PC-9 (cell line): ENCODE measurements at places on chromosomes 13 and 19. TPM values are rescaled to one million over a fixed set of nuclear protein-coding genes. Genes with fewer than 3 reads are reported as not detected.

The C2CD4C gene
- total RNA-seq = 1.2 and 2.1 TPM in 2 replicates

GRCh38 chr19:51070334-51071094 is 5.6 kb upstream of the KLK13 start:
- no peak overlapping the region for H3K4me3 ChIP-seq
- H3K36me3 ChIP-seq = no peaks in the 10 kb centered on the region
- DNase-seq = no peak
- H3K27ac ChIP-seq = no peak overlapping the region
- peaks cover 98% of the 10 kb centered on the region for H3K27me3 ChIP-seq

- no peak for DNase-seq
- H3K4me3 ChIP-seq = no peak overlapping the region
- H3K27ac ChIP-seq = no peak overlapping the region
- H3K36me3 ChIP-seq = no peaks in the 10 kb centered on the region
- no peaks in the 10 kb centered on the region for H3K4me1 ChIP-seq
Observed at GRCh38 chr13:73240193-73240592, 181.4 kb downstream of the KLF5 start.

The C1QTNF9B gene
- not detected in 2 replicates for total RNA-seq

GRCh38 chr19:44723299-44723951 is 24.5 kb downstream of the CEACAM16 start:
- no peaks in the 10 kb centered on the region for H3K36me3 ChIP-seq
- DNase-seq = no peak
- H3K27ac ChIP-seq = peak overlapping the region; percentile 7; the same call in 1 of the 2 replicates
- H3K27me3 ChIP-seq = no peaks in the 10 kb centered on the region
- no peak overlapping the region for H3K4me3 ChIP-seq

DNA sequence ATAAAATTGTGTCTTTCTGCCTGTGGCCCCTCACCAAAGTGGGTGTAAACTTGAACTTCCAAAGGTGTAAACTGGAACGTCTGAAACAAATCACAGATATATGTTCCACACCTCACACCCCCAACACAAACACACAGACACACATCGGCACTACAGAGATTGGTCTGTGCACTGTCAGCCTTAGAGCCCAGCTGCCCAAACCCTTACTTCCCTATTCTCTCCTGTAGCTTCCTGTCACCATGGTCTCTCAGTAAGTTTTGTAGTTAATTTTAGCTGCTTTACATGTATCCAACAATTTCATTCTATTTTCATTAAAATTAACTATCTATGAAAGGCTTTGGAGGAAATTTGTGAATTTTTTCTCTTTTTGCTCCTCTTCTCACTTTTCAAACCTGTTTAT is 5.4 kb downstream of the TM9SF2 start:
- peaks cover 38% of the 10 kb centered on the region for H3K4me1 ChIP-seq
- H3K36me3 ChIP-seq = peaks cover 33% of the 10 kb centered on the region
- H3K4me3 ChIP-seq = no peak overlapping the region

GRCh38 chr13:60572855-60573254 is 175.8 kb downstream of the TDRD3 start:
- H3K4me1 ChIP-seq = no peaks in the 10 kb centered on the region
- DNase-seq = no peak
- no peak overlapping the region for H3K4me3 ChIP-seq

DNA sequence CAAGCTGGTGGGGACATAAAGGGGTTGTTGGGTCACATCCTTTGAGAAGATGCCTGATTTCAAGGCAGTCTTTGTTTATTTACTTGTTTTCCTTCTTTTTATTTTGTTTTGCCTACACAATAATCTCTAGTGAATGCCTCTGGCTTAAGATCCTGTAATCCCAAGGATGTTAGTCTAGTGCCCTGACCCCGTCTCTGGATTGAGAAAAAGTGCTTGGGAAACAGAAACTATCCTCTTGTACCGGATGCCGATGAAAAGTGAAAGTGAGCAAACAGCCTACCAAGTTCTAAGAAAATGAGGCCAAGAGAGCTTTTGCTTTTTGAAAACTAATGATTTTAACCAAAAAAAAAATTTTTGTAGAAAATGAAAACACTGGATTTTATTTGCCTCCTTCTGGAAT is 42.1 kb upstream of the C1QTNF9 start:
- no peak overlapping the region for H3K4me3 ChIP-seq
- no peaks in the 10 kb centered on the region for H3K36me3 ChIP-seq
- no peaks in the 10 kb centered on the region for H3K4me1 ChIP-seq

The ACTN4 gene
- total RNA-seq = 1,066 and 1,233 TPM in 2 replicates

DNA sequence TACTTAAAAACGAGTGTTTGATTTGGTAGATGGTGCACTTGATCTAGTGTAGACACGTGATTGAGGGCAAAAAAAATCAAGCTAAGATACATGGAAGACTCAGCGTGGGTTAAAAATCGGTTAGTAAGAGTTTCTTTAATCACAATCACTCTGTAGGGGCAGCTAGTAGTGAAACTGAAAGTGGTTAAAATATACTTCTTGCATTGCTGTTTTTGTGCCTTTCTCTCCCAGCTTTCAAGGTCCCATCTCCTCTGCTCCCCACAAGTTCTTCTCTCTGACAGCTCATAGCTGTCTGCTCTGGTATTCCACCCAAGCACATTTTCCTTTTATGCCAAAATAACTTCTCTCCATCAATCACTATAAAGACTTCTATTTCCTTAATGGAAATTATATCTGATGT is 1089.7 kb downstream of the EFNB2 start:
- no peak for DNase-seq
- H3K27ac ChIP-seq = no peak overlapping the region

- H3K27me3 ChIP-seq = peaks cover 76% of the 10 kb centered on the region
- H3K36me3 ChIP-seq = no peaks in the 10 kb centered on the region
- no peak for DNase-seq
- H3K4me3 ChIP-seq = no peak overlapping the region
Observed at GRCh38 chr13:112105244-112105681, 38.3 kb downstream of the SOX1 start.

DNA sequence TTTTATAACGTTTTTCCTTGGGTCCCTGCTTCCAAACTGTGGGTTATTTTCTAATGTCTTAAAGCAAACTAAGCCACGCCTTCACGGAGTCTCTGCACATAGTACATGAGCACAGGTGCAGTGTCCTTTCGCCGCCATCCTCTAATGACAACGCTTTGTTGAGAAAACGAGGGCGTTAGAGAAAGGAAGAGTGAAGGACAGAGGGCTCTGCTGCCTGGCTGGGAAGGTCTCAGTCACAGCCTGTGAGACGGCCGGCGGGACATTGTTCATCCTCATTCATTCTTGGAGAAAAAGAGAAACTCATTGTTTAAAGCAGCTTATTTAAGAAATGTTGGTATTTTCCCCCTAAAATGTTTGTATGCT is 9.5 kb downstream of the IL17D start:
- H3K27ac ChIP-seq = no peak overlapping the region
- peak overlapping the region; percentile 10; the same call in 1 of the 2 replicates for H3K4me3 ChIP-seq
- H3K27me3 ChIP-seq = no peaks in the 10 kb centered on the region
- H3K4me1 ChIP-seq = no peaks in the 10 kb centered on the region
- DNase-seq = no peak
- H3K36me3 ChIP-seq = no peaks in the 10 kb centered on the region

DNA sequence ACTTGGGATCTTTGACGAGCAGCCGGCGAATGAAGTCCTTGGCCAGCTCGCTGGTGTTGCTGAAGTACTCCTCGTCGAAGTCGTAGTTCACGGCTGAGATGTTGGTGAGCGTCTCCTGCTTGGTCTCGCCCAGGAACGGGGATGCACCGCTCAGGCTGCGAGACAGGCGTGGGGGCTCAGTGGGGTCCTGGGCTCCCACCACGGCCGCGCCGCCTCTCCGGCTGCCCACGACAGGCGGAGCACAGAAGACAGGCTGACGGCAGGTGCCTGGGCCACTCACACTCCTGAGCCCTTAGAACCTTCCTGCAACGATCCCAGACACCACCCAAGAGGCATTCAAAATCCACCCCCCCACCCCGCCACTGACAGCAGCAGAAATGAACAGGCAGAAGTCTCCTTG is 9.9 kb downstream of the DAPK3 start:
- H3K36me3 ChIP-seq = no peaks in the 10 kb centered on the region
- no peak overlapping the region for H3K4me3 ChIP-seq
- DNase-seq = no peak
- no peaks in the 10 kb centered on the region for H3K4me1 ChIP-seq

DNA sequence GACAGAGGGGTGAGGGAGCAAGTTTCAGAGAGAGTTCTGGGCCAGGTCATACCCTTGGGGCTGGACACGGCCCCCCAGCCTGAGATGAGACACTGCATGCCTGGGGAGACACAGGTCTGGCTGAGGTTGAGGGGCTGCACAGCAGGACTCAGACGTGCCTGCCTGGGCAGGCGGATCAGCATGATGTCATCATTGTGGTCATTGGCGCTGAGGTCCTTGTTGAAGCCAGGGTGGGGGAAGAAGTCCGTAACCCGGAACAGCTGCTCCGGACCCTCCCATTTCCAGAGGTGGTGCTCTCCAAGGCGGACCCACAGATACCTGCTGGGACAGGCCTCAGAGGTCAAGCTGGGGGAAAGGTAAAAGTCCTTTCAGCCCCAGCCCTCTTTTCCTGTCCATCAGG is 5.0 kb upstream of the KLK8 start:
- H3K4me3 ChIP-seq = no peak overlapping the region
- no peaks in the 10 kb centered on the region for H3K36me3 ChIP-seq
- H3K27ac ChIP-seq = no peak overlapping the region
- H3K27me3 ChIP-seq = no peaks in the 10 kb centered on the region
- H3K4me1 ChIP-seq = peaks cover 19% of the 10 kb centered on the region

The SHKBP1 gene
- 90.1 and 93.7 TPM in 2 replicates for total RNA-seq

- H3K4me3 ChIP-seq = no peak overlapping the region
- H3K4me1 ChIP-seq = no peaks in the 10 kb centered on the region
- no peaks in the 10 kb centered on the region for H3K36me3 ChIP-seq
Observed at GRCh38 chr13:60646620-60647019, 249.6 kb downstream of the TDRD3 start.

- no peaks in the 10 kb centered on the region for H3K4me1 ChIP-seq
- no peak for DNase-seq
- H3K27ac ChIP-seq = no peak overlapping the region
- H3K27me3 ChIP-seq = peaks cover 57% of the 10 kb centered on the region
- H3K36me3 ChIP-seq = no peaks in the 10 kb centered on the region
Observed at GRCh38 chr13:29156136-29156535, 336.0 kb downstream of the MTUS2 start.

The C5AR1 gene
- 8.5 and 10.8 TPM in 2 replicates for total RNA-seq

GRCh38 chr19:17116996-17117702 is 41.6 kb downstream of the MYO9B start:
- no peak overlapping the region for H3K27ac ChIP-seq
- DNase-seq = no peak

The SPTBN4 gene
- 0.48 and 0.85 TPM in 2 replicates for total RNA-seq

- H3K27me3 ChIP-seq = no peaks in the 10 kb centered on the region
- H3K27ac ChIP-seq = no peak overlapping the region
- DNase-seq = no peak
Observed at GRCh38 chr13:24050292-24050711, 110.2 kb upstream of the SPATA13 start.

DNA sequence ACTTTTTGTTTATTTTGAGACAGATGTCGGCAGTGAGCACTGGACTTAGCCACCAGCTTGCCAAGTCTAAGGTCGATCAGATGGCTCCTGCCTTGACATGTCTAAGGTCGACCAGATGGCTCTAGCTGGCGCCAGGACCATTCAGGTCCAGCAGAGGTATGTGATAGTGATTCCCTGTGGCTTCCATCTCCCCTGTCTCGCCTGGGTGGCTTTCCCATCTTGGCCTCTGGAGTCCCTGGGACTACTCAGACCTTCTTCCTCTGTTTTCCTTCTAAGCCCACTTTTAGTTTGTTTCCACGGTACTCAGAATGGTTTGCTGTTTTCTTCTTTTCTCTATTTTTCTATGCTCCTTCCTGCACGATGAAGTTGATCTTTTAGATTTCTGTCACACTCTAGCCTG is 1435.7 kb downstream of the UQCRFS1 start:
- no peak for DNase-seq
- H3K4me3 ChIP-seq = no peak overlapping the region
- H3K27ac ChIP-seq = no peak overlapping the region
- H3K4me1 ChIP-seq = no peaks in the 10 kb centered on the region

DNA sequence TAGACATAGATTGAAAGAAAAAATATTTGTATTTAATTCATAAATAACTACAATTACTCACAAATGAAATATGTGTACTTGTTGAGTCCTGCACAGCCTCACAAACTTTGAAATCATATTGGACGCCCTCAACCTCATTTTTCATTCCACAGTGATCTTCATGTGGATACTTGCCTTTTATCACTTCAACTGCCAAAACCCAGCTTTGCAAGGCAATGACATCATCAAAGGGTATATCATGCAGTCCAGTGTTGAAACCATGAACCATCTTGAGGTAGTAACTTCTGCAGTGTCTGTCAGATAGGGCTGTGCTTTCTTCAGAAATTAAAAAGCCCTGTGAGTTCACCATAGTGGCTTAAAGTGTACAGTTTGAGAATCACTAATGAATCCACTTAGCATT is 82.2 kb downstream of the HS6ST3 start:
- H3K4me3 ChIP-seq = no peak overlapping the region
- no peak for DNase-seq
- no peaks in the 10 kb centered on the region for H3K36me3 ChIP-seq
- H3K27me3 ChIP-seq = peaks cover 4% of the 10 kb centered on the region; the same call in 1 of the 2 replicates

GRCh38 chr19:18833141-18833476 is 1.4 kb downstream of the UPF1 start:
- DNase-seq = no peak
- H3K36me3 ChIP-seq = peaks cover 34% of the 10 kb centered on the region
- no peaks in the 10 kb centered on the region for H3K27me3 ChIP-seq
- H3K4me3 ChIP-seq = peak overlapping the region; percentile 95
- H3K27ac ChIP-seq = peak overlapping the region; percentile 7; the same call in 1 of the 2 replicates

The APOE gene
- total RNA-seq = 11.5 and 16.5 TPM in 2 replicates

The PIK3R2 gene
- total RNA-seq = 58.3 and 61.8 TPM in 2 replicates

The POMP gene
- total RNA-seq = 44.2 and 63.7 TPM in 2 replicates

DNA sequence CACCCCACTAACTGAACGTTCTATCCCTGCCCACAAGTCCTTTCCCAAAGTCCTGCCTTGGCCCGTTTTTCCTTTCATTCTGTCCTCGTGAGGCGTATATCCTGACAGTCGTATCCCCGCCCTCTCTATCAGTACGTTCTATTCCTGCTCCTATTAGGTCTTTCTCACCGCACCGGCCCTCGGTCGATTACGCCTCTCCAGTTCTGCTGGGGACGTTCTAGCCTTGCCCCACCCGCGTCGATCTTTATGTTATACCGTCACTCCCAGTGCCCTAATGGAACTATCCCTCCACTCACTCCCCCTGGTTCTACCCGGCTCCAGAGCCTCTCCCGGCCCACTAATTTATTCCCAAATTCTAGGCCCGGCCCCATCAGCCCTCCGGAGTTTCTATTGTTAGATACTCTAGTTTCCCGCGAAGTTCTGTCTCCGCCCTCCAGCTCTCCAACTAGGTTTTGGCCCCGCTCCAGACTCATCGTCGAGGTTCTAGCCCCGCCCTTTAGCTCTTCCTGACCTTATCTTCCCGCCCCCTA is 2.0 kb downstream of the PLAUR start:
- DNase-seq = no peak
- H3K36me3 ChIP-seq = peaks cover 21% of the 10 kb centered on the region
- peak overlapping the region; percentile 52; the same call in 1 of the 2 replicates for H3K4me3 ChIP-seq
- H3K27me3 ChIP-seq = no peaks in the 10 kb centered on the region
- no peak overlapping the region for H3K27ac ChIP-seq
- peaks cover 31% of the 10 kb centered on the region for H3K4me1 ChIP-seq

GRCh38 chr19:58166708-58167280 is 16.1 kb upstream of the ZNF274 start:
- no peak overlapping the region for H3K27ac ChIP-seq
- no peaks in the 10 kb centered on the region for H3K36me3 ChIP-seq
- no peak for DNase-seq
- no peaks in the 10 kb centered on the region for H3K4me1 ChIP-seq
- H3K27me3 ChIP-seq = no peaks in the 10 kb centered on the region
- H3K4me3 ChIP-seq = no peak overlapping the region

The LRRC63 gene
- 0.28 TPM in 1 of 2 replicates, not detected in the other for total RNA-seq

The PRR20C gene
- total RNA-seq = not detected in 2 replicates

The MZT1 gene
- 15.2 and 21.0 TPM in 2 replicates for total RNA-seq

GRCh38 chr13:66530686-66531085 is 699.5 kb downstream of the PCDH9 start:
- no peak for DNase-seq
- no peaks in the 10 kb centered on the region for H3K36me3 ChIP-seq
- no peak overlapping the region for H3K4me3 ChIP-seq
